B cell (primary cell): ENCODE measurements at places on chromosomes 6 and 20.
A peak's percentile ranks its signal among the peaks of the same experiment; 100 is the strongest.

DNA sequence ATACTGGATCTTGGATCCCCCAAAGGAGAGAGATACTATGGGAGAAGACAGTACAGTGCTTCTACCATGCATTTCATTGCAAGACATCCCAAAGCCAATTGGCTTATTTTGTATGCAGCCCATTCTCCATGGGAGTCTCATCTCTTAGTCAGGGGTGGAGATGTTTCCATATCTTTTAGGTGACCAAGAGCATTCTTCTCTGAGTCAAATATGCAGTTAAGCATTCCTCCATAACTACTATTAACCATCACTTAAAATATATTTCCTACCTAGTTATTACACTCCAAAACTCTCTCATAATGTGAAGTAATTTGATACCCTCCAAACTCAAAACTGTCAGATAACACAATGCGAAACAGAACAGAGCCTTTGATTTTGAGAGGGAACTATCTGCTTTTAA is 542.6 kb downstream of the HDGFL1 start:
- DNase-seq, result no peak

GRCh38 chr6:45737331-45738056 is 278.2 kb downstream of the CLIC5 start:
- no peak for DNase-seq

- DNase-seq, result no peak
Measured at GRCh38 chr6:135230711-135231468, 49.8 kb downstream of the MYB start.

- DNase-seq, result no peak
Measured at GRCh38 chr6:163883984-163884383, 469.5 kb downstream of the QKI start.

DNA sequence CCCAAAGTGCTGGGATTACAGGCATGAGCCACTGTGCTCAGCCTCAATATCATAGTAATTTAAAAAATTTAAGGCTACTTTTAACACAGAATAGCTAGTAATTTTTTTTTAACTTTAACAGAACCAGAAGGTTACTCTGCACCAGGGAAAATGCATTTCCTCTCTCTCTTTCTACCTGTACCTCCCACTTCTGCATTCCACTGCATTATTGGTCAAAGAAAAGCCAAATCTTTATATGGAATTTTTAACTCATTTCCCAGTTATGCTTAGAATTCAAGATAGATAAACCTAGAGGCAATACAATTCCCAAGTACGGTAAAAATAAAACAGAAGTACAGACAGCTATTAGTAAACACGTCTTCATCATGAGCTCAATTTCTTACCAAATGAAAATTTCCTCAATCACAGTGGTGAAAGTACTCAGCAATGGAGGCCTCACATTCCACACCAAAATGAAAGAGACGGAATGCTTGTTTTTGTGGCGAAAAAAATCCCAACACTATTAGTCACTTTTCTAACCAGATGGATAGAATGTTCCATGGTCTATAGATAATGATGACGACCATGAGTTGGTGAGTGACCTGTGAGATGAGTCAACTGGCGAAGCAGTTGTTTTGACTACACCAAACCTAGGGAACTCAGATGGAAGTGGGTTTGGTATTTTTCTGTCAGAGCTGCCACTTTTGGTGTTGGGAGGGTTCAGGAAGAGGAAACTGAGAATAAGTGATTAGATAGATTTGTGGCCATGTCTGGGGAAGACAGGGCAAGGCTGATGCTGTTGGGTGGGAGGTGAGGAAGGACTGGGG is 104.7 kb upstream of the SGK1 start:
- DNase-seq, result no peak

DNA sequence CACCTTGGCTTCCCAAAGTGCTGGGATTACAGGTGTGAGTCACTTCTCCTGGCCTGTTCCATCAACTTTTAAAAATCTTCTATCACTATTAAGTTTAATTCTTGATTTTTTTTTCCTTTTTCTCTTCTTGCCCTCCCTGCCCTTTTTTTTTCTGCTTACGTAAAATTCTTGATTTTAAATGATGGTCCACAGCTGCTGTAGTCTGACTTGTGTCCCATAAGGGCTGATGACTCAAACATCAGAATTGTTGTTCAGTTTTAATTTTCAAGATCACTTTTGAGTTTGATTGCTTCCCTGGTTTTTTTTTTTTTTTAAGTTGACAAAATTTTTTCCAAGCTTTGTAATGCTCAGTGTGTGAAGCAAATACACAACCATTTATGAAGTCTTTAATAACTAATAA is 61.9 kb downstream of the CBFA2T2 start:
- no peak for DNase-seq

DNA sequence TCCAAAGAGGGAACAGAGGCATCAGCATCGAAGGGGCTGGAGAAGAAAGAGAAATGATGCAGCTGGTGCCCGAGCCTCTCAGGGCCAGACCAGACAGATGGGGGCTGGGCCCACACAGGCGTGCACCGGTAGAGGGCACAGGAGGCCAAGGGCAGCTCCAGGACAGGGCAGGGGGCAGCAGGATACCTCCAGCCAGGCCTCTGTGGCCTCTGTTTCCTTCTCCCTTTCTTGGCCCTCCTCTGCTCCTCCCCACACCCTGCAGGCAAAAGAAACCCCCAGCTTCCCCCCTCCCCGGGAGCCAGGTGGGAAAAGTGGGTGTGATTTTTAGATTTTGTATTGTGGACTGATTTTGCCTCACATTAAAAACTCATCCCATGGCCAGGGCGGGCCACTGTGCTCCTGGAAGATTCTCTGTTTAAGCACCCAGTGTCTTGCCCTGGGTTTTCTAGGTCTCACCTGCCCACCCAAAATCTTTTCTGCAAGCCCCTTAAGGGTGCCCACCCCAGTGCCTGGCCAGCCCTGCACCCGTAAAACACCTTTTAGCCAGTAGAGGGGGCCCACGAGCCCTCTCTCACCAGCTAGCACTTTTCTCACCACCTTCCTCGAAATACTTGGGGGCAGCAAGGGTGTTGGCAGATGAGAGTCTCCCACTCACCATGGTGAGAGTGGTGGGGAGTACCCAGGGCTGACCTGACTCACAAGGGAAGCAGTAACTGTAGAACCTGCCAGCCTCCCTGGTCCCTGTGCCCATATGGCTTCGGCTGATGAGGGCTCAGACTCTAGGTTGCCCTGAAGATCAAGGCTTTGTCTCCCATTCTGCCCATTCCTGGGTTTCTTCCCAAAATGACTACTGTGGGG is 35.7 kb upstream of the ID1 start:
- peak; percentile 75 for DNase-seq
